ENCODE measurements at places on chromosomes 16 and 17. TPM values are rescaled to one million over a fixed set of nuclear protein-coding genes. Genes with fewer than 3 reads are reported as not detected.
A peak's percentile ranks its signal among the peaks of the same experiment; 100 is the strongest.

The PRAC2 gene
- not detected for total RNA-seq

GRCh38 chr17:78394209-78394608 lies 15.8 kb downstream of the PGS1 start:
- no peak for DNase-seq

The CTRB2 gene
- 0.98 TPM for total RNA-seq

- no peak for DNase-seq
These were observed 24.1 kb downstream of the DNAH3 start for GRCh38 chr16:21126518-21126917.

DNA sequence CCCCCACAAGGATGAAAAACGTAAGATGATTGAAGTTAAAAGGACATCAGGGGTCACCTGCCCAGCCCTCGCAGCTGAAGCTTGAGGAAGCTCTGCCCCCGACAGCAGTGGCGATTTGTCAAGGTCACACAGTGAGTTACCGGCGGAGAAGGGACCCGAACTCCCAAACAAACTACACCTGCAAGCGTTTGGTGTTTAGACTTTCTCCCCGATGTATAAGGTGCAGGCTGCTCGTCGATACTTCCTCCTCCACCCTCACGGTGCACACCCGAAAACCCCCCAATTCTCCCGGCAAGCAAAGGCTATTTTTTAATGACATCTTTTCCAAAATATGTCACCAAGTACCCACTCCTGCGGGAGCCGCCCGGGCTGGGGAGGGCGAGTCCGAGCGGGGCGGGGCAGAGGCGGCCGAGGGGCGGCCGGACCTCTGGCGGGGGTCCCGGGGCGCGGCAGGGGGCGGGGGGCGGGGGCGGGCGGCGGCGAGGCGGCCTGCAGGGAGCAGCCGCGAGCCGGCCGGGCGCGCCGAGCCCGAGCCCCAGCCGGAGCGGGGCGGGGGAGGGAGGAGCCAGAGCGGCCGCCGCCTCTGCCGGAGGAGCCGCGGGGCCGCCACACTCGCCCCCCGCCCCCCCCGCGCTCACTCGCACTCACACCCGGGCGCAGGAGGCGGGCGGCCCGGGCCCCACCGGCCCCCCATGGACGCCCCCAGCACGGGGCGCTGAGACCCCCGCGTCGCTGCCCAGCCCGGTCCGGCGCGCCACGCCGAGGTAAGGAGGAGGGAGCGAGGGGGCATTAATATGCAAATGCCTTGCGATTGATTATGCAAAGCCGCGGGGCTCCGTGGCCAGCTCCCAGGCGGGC lies at the start of gene THRA:
TSS of gene THRA (plus strand) at position 637 of the 858 bp plus-strand sequence. CDS start 11,524 bp downstream, outside the sequence.
- DNase-seq, result peak; percentile 88

The SMIM5 gene
- 7.0 TPM for total RNA-seq

GRCh38 chr17:73533781-73534180 lies 110.5 kb downstream of the SDK2 start:
- DNase-seq, result no peak

DNA sequence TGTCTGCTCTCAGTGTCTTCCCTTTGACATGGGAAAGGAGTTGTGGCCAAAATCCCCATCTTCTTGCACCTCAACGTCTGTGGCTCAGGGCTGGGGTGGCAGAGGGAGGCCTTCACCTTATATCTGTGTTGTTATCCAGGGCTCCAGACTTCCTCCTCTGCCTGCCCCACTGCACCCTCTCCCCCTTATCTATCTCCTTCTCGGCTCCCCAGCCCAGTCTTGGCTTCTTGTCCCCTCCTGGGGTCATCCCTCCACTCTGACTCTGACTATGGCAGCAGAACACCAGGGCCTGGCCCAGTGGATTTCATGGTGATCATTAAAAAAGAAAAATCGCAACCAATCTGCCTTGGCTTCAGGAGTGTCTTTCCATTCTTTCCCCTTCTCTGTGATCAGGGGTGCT lies 918 bp upstream of the MRM1 start:
- DNase-seq, result no peak

DNA sequence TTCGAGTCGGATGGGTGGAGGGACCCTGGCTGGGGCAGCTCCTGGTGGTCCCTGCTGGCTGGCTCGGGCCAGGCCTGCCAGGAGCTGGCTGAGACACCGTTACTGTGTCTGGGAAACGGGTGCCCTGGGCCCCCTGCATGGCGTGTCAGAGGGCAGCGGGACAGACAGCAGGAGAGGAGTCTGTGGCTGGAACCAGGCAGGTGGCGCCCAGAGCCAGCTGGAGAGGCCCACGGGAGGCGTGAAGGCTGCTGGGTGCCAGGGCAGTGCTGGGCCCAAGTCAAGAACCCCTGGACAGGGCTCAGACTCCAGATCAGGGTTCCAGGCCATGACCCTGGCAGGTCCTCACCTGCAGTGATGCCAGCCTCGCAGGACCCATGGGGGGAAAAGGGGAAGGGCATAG lies 16.6 kb downstream of the SOX8 start:
- no peak for DNase-seq

GRCh38 chr16:354291-354881 lies 1.9 kb upstream of the AXIN1 start:
- DNase-seq, result no peak

- DNase-seq, result no peak
These were observed 19.0 kb downstream of the C17orf100 start for GRCh38 chr17:6670571-6670970.

- no peak for DNase-seq
These were observed 37.1 kb downstream of the FTO start for GRCh38 chr16:53740933-53741531.

DNA sequence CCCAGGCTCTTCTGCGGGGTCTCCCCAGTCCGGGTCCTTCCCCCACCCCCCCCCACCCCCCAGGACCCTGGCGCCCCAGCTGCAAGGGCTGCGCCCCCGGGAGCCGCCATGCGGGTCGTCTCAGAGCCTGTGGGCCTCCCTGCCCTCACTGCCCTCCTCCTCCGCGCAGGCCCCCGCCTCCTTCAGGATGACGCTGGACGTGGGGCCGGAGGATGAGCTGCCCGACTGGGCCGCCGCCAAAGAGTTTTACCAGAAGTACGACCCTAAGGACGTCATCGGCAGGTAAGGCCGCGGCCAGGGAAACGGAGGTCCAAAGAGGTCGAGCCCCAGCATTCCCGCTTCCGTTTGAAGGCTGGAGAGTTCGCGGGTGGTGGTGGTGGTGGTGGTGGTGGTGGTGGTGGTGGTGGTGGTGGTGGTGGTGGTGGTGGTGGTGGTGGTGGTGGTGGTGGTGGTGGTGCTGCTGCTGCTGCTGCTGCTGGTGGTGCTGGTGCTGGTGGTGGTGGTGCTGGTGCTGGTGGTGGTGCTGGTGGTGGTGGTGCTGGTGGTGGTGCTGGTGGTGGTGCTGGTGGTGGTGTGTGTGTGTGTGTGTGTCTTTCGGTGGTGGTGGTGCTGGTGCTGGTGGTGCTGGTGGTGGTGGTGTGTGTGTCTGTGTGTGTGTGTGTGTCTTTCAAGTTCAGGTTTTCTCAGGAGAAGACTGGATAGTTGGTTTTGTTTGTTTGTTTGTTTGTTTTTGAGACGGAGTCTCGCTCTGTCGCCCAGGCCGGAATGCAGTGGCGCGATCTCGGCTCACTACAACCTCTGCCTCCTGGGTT lies 615 bp downstream of the PHKG2 start:
- DNase-seq, result peak; percentile 58

GRCh38 chr17:7862692-7863437 lies 5.1 kb downstream of the CYB5D1 start:
- DNase-seq, result no peak

GRCh38 chr16:56332464-56333079 lies 92.8 kb downstream of the AMFR start:
- DNase-seq, result peak; percentile 72

The KRT39 gene
- not detected for total RNA-seq

- DNase-seq, result no peak
These were observed 138.4 kb downstream of the RAB11FIP4 start for GRCh38 chr17:31529841-31530251.

- DNase-seq, result no peak
These were observed 124.3 kb upstream of the MED13 start for GRCh38 chr17:62189377-62189776.

DNA sequence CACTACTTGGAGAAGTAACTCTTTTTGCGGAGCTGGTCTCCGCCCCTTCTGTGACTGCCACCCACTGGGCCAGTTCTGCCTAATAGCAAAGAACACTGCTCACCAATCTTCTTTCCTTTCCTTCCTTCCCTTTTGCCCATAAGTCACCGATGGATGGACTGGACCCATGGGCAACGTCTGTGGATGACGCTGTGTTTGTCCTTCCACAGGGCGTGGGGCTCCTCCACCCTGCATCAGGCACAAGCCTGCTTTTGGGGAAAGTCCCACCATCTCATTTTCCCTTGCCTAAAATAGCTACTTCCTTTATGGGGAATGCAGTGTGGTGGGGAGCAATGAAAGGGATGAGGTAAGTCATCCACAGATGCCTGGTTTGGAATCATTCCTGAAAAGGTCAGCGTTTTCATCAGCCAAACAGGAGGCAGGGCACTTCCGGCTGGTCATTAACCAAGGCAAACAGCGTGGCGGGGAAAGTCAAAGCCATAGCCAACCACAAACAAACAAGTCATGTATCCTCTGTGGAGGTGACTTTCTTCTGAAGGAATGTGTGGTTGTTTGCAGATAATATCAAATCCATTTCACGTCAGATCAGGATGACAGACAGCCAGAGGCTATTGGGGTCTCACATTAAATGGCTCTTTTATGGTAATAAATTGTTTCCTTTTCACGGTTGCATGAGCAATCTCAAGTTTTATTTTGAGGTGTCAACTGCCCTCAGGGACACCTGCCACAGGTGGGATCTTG lies 30.7 kb upstream of the MED9 start:
- no peak for DNase-seq

GRCh38 chr16:642189-643049 lies 791 bp downstream of the MCRIP2 start:
- DNase-seq, result peak; percentile 77

DNA sequence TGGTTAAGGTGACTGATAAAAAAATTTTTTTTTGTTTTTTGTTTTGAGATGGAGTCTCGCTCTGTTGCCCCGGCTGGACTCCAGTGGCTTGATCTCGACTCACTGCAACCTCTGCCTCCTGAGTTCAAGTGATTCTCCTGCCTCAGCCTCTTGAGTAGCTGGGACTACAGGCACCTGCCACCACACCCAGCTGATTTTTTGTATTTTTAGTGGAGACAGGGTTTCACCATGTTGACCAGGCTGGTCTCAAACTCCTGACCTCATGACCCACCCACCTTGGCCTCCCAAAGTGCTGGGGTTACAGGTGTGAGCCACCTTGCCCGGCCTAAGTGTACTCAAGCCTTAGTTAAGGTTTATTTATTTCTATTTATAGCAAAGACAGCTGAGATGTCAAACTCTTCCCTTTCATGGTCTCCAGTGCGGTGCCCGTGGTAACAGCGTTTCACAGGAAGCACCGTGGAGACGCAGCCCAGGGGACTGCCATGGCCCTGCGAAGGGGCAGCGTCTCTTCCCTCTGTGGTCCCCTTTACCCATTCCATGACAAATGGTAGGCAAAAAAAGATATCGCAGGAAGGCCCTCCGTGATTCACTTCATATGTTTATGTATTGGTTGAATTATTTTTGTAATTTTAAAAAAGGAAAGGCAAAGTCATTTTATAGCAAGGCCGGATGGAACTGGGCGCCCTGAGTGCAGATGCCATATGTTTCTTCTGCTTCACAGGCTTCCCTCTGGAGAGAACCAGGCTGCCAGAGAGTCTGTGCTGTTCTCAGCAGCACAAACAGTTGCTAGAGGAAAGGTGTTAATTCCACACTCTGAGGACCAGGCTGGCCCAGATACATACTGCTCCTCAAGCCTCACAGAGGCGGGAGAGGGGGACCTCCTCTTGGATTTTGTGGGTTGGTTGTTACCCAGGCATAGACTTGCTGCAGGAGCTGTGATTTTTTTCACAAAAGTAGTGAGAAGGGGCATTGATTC lies 29.2 kb downstream of the DDX19A start:
- DNase-seq, result no peak

The GCGR gene
- total RNA-seq, result not detected

DNA sequence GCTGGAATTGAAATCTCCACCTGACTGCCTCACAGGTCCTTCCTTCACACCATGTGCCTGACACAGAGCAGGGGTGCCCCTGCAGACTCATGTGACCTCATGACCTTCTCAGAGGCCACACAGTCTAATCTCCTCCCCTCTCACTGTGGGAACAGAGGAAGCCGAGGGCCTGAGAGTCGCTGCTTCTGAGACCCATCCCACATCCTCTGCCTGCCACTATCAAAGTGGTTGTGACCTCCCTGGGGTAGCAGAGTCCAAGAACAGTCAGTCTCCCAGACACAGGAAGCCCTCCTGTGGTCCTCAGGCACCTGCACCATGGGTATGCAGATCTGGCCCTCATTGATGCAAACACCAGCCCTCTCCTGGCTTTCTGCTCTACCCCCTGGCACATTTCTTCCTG lies 78.5 kb downstream of the RAB11FIP4 start:
- peak; percentile 28 for DNase-seq

The ELMO3 gene
- total RNA-seq, result 1.8 TPM

- DNase-seq, result no peak
These were observed 2.1 kb downstream of the PRKCA start for GRCh38 chr17:66304304-66305174.

- peak; percentile 94 for DNase-seq
These were observed at the start of gene SRP68 for GRCh38 chr17:76072148-76072858. Gene SRP68 (minus strand): TSS chr17:76072517. CDS start chr17:76072491, 26 bp downstream.

DNA sequence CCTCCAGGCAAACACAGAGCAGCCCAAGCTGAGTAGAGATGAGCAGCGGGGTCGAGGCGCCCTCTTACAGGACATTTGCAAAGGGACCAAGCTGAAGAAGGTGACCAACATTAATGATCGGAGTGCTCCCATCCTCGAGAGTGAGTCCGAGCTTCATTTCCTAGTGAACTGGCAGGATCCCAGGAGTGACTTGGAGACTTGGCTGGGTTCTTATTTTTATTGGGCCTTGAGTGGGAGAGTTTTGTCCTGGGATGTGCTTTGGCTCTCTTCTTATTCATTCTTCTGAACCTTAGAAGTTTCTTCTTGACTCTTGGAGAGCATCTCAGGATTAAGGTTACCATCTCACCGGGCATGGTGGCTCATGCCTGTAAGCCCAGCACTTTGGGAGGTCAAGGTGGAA lies 27.2 kb upstream of the CDC6 start:
- DNase-seq, result no peak

The NACA2 gene
- not detected for total RNA-seq

DNA sequence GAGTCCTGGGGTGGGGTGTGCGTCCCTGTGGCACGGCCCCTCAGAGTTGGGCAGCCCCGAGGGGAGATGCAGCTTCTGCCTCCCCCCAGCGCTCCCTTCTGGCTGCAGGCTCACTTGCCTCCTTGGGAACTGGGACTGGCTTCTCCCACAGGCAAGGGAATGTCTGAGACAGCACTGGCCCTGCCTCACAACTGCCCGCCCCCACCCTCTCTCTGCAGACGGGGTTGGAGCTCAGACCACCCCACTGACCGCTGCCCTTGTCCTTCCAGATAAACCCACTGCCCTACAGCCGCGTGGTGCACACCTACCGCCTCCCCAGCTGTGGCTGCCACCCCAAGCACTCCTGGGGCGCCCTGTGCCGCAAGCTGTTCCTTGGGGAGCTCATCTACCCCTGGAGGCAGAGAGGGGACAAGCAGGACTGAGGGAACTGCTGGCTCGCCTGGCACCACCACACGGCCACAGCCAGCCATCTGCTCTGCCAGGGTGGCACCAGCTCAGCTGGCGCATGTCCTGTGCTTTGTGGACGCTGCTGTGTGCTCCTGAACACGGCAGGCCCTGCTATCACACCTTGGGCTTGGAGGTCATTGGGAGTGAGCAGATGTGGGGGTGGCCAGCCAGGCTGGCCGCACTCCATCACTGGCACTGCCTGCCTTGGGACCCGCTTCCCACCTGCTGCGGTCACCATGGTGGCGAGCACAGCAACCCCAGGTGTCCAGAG lies 7.1 kb upstream of the RAB40C start:
- DNase-seq, result peak; percentile 87

- no peak for DNase-seq
These were observed 101.7 kb downstream of the TMEM100 start for GRCh38 chr17:55620945-55621344.

GRCh38 chr17:47810200-47810821 lies 11.3 kb downstream of the OSBPL7 start:
- peak; percentile 19 for DNase-seq

Data from heart left ventricle (tissue), 16 donors.